ENCODE measurements at places on chromosomes 4 and X.

- no peak for DNase-seq
Measured at GRCh38 chr4:151251603-151252304, 25.2 kb upstream of the PRSS48 start.

- DNase-seq, result peak; percentile 30
Measured at GRCh38 chr4:119510395-119511149, 118.0 kb downstream of the PDE5A start.

GRCh38 chrX:21382715-21383114 lies 8.5 kb downstream of the CNKSR2 start:
- DNase-seq, result no peak

GRCh38 chr4:152935631-152936445 lies at the start of gene FHDC1:
Gene FHDC1, plus strand, starts transcription at chr4:152936323. Its CDS starts 6,735 bp downstream, at chr4:152943058.
- no peak for DNase-seq

GRCh38 chr4:153140294-153140693 lies 63.9 kb upstream of the TRIM2 start:
- peak; percentile 66 for DNase-seq

- DNase-seq, result peak; percentile 33
Measured at GRCh38 chrX:47623540-47624027, 3.9 kb upstream of the SYN1 start.

- DNase-seq, result no peak
Measured at GRCh38 chrX:49726966-49727365, 31.2 kb upstream of the PAGE1 start.

GRCh38 chr4:143404555-143404954 lies 67.9 kb downstream of the GAB1 start:
- no peak for DNase-seq

- no peak for DNase-seq
Measured at GRCh38 chrX:23726191-23726590, 16.9 kb downstream of the ACOT9 start.

DNA sequence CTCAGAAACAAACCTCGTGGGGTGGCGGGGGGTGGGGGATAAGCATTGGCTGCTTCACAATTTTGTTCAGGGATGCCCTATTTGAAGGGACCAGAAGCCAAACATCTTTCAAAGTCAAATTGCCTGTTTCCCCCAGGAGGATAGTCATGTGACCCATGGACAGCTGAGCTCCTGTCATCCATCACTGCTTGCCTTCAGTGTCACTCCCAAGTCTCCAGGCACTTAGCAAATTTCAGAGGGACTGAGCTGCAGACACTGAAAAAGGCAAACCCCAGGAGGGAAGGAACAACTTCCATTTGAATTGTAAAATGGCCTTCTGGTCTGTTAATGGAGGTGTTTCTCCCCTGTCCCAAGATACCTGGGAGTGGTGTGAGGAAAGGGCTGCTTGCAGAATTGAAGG lies 73.4 kb downstream of the FRMPD3 start:
- no peak for DNase-seq

- DNase-seq, result no peak
Measured at GRCh38 chr4:160514126-160514525, 1411.2 kb downstream of the RAPGEF2 start.

- DNase-seq, result peak; percentile 91
Measured at GRCh38 chrX:45710081-45710801, 509.6 kb upstream of the DIPK2B start.
